Effector CD8-positive, alpha-beta T cell (primary cell): ENCODE measurements at places on chromosomes 3 and 15.

DNA sequence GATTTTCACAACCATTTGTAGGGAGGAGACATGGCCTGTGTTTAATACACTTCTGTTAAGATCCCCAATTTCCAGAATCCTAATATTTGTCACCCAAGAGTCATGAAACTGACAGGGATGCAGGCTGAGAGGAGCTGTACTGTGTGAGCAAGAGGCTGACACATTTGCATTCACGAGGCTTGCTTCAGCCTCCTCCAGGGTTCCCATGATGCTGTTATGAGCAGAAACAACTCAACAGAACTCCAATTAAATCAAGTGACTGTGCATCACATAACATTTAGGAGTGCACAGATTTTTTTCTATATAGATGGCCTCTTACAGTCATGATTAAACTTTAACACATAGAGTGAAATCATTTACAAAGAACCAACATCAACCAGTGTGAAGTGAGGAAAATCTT is 292.3 kb upstream of the STT3B start:
- no peak for DNase-seq

DNA sequence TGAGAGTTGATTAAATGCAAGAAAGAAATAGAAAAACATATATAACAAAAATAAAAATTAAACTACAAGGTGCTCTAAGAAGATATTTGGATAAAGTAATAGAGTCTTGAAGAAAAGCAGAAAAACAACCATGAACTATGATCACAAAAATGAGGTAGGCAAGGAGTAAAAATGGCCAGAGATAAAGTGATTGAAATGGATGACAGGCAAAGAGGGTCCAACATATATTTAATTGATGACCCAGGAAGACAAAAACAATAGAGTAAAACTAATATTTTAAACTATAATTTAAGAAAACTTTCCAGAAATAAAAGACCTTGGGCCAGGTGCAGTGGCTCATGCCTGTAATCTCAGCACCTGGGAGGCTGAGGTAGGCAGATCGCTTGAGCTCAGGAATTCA is 22.1 kb upstream of the WDR49 start:
- DNase-seq: no peak

DNA sequence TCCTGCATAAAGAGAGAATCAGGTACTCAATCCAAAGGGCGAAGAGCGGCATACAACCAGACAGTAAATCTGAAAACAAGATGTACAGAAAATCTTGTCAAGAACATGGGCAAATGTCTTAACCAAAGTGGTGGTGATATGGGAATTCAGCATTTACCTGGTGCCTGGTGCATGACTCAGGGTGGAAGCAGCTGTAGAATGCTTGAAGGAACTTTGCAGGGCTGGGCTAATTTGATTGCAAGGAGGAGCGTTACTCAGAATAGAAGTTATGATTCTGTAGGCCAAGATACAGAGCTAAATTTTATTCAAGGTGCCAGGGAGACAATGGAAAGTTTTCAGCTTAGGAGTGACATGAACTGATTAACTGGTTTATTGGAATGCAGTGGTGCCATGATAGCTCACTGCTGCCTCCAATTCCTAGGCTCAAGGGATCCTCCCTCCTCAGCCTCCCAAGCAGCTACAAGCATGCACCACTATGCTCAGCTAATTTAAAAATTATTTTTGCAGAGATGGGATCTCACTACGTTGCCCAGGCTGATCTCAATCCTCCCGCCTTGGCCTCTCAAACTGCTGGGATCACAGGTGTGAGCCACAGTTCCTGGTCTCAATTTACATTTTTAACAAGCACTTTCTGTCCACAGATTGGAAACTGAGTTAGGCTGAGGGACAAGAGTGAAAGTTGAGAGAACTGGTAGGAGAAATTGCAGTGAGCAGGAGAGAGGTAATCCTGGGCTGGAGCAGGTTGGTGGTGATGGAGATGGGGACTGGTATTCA is 91.5 kb upstream of the TBC1D5 start:
- DNase-seq: no peak

DNA sequence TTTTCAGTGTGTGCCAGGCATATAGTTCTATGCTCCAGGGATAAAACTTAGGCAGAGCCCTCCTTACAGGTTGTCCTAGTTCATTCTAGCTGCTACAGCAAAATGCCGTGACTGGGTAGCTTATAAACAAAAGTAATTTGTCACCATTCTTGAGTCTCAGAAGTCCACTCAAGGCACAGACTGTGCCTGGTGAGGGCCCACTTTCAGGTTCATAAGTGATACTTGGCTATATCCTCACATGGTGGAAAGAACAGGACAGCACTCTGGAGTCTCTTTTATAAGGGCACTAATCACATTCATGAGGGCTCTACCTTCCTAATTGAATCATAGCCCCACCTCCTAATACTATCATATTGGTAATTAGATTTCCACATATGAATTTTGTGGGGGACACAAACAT is 80.1 kb downstream of the SPRED1 start:
- DNase-seq: no peak

DNA sequence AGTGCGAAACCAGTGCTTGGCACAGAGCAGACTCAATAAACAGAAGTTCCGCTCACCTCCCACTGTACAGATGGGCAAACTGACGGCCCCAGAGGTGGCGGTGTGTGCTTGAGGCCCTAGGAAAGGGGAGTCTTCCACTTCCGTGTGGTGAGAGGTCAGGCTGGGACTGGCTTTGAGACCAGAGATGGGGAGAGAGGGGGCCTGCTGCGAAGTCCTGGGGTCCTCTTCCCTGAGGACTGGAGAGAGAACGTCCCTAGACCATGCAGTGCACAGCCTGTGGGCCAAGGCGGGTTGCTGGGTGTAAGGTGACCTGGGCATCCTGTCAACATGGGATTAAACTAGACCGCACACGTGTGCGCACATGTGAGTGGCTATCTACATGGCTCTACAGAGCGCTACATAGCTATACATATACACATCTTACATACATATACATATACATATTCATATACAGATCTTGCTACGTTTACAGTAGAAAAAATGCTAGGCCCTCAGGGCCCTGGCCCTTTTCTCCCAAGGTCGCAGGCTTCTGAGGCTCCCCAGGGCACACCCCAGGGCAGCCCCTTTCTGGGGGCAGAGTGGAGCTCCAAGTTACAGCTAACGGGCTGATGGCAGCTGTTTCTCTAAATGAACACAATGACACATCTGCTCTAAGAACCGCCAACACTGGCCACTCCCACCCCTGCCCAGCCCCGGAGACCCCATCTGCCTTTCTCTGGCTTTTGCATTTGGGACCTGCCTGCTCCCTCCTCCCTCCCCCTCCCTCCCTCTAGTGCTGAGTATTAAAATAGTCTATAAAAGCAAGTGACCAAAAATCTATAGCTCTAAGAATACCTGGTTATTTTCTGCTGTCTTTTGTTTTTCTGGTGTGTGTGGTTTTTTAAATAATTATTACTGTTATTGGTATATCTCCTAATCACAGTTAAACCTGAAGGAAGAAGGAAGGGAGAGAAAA is 47.0 kb downstream of the HCN4 start:
- DNase-seq: no peak

DNA sequence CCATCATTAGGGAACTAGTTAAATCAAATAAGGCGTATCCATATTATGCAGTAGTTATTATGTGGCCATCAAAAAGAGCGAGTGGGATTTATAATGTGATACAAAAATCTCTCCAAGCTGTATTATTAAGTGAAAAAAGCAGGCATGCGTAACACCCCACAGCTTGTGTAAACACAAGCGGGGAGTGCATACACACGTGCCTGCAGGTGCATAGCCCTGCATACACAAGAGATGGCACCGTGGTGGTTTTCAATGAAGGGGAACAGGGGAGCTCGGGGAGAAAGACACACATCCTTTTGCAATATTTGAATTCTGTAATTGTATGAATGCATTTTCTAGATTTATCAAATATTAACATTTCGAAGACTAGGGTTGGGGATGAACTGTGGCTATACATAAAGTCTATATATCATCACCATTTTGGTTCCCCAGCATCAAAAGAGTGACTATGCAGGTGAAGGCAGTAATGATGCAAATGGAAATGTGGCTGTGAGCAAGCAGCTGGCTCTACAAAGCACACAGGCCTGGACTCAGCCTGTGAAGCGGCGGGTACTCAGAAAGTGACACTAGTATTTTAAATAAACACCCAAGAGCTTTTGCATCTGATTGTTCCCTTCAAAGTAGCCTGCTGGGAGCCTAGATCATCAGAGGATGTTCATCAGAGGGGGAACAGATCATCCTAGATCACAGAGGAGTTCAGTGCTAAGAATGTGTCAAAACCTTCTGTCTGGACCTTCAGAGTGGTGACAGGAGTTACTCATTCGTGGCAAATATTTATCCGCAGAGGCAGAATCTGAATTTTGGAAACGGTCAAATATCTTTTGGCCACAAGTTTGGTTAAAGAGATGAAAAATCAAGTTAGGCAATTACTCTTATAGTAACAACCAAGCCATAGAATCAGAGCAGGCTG is 9.4 kb upstream of the KIF7 start:
- DNase-seq: no peak

DNA sequence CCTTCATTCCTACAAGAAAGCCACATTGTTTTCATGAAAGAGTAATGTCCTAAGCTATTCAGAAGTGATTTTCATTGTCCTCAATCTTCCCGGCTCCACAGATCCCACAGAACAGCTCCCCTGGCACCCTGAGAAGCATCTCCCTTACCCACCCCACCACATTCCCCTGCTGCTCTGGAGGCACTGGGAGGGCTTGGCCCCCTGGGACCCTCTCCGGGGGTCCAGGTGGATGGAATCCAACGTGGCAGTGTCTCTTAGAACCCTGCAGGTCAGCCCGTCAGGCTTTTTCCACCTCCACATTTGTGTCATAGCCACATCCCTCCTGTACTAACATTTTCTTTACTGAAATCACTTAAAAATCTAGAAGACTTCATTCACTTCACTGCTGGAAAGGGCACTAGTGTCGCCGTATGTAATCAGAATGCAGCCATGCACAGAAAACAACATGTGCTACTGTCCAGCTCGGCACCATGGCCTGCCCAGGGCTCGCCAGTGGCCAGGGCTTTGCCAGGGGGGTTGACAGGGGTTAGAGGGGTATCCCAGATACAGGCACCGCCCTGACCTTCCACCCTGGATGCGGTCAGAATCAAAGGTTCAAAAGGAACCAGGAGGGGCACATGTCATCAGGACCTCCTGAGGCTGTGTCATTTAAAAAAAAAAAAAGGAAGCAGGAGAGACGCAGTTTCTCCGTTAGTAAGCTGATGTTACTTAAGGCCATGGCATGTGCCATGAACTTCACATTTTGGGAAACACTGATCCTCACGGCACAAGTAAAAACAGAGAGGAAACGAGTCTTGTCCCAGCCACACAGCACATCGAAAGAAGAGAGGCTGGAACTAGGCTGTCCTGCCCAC is 106.3 kb downstream of the LSM3 start:
- no peak for DNase-seq

DNA sequence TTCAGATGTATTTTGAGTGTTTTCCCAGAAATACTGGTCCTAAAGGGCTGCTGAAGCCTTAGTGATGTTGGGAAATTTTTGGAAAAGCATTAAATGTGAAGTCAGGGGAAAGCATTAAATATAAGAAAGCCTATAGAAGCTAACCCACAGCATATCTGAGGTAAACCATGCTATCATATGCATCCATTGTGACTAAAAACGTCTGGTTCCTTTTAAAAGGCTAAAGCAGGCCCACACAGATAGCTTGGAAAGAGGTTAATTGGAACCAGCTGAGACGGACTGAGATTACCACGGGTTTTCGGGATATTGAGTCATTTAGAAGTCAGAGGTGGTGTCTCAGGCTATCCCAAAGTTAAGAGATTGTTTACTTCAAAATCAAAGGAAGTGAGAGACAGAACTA is 78.2 kb downstream of the CYP19A1 start:
- DNase-seq: no peak

- DNase-seq: peak; percentile 36
Observed at GRCh38 chr3:105868431-105868741, 426 bp downstream of the CBLB start.

DNA sequence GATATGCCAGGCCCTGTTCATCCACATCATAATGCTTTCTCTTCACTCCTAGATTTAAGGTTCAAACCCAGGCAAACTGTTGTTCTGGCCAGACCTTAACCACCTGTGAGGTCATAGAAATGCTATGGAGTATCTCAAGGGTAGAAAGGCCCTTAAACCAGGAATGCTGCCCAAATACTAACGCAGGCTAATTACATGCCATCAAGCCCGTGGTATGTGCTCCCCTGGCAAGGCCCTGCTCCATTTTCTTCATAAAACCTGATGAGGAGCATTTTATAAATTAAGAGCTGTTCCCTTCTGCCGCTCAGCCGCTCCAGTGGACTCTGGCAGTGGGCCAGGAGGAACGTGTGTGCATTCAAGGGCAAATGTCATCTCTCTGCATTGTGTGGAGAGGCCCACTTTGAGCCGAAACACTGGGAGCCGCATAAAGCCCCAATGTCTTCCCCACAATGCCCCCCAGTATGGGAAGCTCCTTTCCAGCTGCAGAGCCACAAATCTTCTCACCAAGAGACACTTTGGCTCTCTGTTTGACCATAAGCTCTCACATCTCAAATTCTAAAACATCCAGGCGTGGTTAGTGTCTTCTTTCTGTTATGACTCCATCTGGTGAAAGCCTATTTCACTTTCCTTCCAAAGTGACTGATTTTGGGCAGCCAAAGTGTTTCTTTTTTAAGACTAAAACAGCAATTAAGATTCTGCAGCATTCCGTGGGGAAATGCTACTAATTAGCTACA is 210.8 kb upstream of the NR2E3 start:
- no peak for DNase-seq

DNA sequence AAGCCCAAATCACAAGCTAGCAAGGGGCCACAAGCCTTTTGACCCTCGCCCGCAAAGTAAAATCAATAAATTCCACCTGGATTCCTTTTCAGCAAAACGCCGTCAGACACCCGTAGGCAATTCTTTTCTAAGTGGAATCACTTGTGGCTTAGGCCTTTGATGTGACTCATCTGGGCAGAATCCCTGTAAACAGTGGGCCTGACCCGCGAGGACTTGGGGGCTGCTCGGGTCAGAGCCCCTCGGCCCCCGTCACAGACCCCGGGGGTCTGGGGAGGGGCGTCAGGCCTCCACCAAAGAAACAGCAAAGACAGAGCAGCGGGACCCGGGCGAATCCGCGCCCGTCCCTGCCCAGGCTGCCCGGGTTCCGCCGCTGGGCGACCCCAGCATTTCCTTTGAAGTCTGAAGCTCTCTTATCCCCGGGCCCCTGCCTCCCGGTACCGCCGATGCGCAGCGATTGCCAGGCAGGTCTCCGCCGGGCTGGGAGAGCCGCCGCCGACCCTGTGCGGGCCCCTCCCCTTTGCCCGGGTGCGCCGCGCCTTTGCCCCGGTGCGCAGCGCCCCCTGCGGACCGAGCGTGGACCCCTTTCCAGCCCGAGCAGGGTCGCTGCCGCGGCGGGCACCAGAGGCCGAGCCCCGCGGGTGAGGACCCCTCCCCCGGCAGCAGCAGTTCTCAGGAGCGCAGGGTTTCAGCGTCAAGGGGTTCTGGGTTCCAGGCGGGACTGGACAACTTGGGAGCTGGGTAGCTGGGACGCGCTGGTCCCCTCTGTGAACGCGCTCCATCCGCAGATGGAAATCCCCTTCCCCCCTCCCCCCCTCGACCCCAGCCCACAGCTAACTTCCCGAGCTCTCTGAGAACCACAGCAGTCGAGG is 178.3 kb downstream of the UACA start:
- peak; percentile 34 for DNase-seq

DNA sequence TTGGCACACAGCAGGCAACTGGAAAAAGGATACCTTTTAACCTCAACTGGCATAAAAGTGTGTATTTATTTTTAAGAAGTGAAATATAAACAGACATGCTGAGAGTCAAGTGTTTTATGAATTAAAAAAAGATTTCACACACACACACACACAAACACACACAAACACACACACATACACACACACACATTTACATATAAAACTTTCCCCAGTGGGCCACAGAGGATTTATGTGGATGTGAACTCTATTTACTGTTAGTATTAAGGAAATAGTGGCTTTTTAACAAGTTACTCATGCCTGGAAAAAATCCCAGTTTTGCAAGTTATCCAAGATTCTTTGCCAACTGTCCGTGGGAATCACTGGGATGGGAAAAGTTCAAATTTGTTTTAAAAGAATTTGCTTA is 725.9 kb upstream of the NR2F2 start:
- DNase-seq: no peak
